ENCODE measurements at places on chromosomes 1 and 21.

DNA sequence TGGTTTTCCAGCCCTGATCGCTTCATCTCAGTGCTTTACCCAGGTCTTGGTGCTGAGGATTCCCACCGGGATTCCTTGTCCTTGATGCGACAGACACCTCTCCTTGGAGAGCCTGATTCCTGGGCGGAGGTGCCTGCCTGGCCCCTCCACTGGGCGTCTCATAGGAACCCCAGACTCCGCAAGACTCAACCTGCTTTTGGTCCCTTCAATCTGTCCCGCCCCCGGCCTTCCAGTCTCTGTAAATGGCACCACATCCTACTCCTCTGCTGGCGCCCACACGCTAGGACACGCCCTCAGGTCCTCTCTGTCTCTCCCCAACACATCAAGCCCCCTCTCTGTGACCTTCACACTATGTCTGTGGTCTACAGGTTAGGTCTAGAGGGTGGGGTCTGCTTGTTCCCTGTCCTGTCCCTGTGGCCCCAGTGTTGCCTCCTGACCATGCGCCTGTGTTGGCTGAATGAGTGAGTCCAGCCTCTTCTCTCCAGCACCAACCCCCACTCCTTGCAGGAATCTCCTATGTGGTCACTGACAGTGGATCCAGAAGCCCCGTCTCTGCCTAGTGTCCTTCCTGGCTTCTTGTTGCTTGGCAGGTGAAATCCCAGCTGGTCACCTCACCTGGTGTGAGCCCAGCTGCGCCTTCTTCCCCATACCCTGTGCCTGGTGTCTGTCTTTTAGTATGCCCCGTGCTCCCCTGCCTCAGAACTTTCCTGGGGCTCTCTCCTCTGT is 119.7 kb upstream of the C1orf174 start:
- DNase-seq = no peak

DNA sequence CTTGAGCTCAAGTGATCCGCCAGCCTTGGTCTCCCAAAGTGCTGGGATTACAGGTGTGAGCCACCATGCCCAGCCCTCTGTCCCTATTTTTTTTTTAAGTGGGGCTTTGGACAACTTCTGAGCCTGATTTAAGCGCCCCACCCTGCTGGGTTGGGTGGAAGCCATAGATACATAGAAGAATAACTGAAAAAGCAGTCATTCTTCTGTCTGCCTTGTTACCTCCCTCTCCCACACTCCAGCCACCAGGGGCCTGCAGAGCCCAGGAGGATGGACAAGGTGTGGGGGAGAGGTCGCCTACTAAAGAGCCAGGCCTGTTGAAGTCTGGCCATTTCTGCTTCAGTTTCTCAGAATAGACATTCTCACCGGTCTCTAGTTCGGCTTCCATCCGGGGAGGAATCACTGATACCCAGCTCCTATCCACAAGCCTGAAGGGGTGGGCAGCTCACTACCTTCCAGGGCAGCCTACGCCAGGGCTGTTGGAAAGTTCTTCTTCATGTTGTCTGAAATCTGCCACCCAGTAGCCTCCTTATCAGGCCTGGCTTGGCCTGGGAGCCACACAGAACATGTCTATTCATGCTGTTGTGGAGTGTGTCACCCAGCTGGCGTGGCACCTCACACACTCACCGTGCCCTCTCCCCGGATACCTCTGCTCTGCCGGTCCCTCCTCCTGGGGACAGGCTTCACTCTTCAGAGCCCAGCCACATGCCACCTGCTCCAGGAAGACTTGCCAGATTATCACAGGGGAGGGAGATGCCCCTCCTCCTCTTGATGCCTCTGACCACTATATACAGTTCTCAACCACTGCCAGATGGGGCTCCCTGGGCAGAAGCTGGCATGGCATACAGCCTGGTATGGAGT is 27.7 kb downstream of the KNCN start:
- DNase-seq = no peak

DNA sequence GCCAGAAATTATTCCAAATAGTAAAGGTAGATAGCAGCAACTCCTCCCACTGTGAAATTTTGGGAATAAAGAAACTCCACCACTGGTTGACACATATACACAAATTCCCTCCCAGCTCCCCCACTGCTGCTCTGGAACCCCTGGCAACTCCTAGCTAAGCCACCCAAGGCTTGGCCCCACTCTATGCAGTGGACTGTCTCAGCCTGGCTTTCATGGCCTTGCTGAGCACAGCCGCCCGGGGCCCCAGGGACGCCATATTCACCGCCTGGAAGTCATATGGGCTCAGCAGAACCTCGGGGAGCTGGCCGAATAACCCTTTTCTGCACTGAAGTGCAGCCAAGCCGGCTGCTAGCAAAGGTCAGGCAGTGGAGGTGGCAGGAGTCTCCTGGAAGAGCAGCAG is 15.4 kb upstream of the RBM34 start:
- no peak for DNase-seq

GRCh38 chr1:209157546-209158249 is 425.8 kb upstream of the CAMK1G start:
- DNase-seq = no peak

- no peak for DNase-seq
Observed at GRCh38 chr1:181174861-181175260, 86.4 kb downstream of the IER5 start.

DNA sequence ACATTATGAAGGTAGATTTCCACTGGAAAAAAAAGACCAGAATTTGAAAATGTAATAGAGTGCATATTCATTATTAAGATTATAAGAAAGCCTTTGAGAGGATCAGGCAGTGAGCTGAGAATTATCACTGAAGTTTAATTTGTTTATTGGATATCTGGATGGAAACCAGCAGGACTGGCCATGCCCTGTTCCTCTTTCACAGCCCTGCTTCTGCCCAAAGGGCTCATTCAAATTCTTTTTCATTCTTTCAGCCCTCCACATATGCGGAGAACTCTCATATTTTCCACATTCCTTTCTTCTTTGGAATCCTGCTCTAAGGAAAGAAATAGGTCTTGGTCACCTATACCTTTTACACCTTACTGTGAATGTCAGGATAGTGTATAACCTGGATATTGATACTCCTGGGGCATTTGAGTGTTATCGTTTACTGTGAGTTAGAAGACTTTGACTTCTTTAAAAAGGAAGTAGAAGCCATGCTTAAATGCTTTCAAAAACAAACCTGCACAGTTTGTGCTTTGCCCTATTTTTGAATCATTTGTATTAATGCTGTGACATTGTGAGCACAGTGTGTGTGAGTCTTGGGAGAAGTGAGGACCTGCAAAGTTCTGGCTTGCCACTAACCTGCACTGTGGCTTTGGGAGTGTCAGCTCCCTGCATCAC is 35.5 kb downstream of the ST6GALNAC3 start:
- DNase-seq = no peak

GRCh38 chr1:91870322-91870721 is 15.6 kb downstream of the TGFBR3 start:
- no peak for DNase-seq

DNA sequence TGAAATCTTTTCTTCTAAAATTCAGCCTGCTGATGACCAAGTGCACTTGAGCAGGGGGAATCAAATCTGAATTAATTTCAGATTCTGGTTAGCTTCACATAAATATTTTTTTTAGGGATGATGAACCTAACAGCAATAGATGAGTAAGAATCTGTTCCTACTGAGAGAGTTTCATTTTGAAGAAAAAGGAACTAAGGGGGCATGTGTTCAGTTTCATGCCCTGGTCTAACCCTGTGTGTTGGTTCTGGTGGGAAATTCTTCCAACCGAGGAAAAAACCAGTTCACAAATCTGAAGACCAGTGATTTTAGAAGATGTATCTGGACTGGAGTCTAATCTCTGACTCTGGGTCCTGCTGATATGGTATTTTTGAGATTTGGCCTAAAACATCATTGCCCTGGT is 13.7 kb downstream of the SELL start:
- no peak for DNase-seq

- no peak for DNase-seq
Observed at GRCh38 chr1:61173118-61173517, 90.8 kb downstream of the NFIA start.

DNA sequence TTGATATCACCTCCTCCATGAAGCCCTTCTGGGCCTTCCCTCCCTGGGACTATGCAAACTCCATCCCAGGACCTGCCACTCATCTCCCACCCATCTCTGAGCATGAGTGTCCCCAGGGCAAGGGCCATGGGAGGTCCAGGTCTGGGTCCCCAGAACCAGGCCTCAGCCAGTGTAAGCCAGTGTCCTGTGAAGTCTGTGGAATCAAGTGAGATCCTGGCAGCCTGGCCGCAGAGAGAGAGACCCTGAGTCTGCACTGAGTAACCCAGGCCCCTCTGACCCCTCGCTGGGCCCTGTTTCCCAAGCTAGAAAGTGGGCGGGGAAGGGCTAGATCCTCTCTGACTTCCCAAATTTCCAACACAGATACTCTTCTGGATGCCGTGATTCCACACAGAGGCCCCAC is 132.7 kb downstream of the DMRTB1 start:
- no peak for DNase-seq

DNA sequence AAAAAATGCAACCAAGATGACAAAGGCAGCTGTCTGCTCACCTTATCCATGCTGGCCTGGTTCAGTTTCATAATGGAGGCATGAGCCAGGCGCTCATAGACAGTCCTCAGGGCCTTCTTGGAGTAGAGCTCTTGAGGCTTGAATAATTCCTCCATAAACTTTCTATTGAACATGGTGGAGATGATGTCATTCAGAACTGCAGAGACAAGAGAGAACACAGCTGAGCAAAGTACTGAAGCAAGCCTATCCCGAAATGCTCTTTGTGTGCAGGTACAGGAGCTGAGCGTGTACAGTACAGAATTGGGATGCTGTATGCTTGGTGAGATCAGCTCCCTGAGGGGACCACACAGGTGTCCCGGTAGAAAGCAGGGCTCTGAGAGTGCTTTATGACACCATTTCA is 11.5 kb downstream of the OSCP1 start:
- DNase-seq = no peak

GRCh38 chr1:1048765-1049164 is 25.3 kb downstream of the RNF223 start:
- DNase-seq = no peak

- DNase-seq = no peak
Observed at GRCh38 chr1:1839311-1839965, 51.4 kb downstream of the GNB1 start.

- no peak for DNase-seq
Observed at GRCh38 chr21:45080639-45081414, 6.4 kb downstream of the ADARB1 start.

- DNase-seq = no peak
Observed at GRCh38 chr1:215584389-215584788, 17.3 kb downstream of the KCTD3 start.

GRCh38 chr1:212825798-212826452 is 21.5 kb downstream of the SPATA45 start:
- no peak for DNase-seq

GRCh38 chr1:158830074-158830677 is 975 bp upstream of the MNDA start:
- DNase-seq = no peak

DNA sequence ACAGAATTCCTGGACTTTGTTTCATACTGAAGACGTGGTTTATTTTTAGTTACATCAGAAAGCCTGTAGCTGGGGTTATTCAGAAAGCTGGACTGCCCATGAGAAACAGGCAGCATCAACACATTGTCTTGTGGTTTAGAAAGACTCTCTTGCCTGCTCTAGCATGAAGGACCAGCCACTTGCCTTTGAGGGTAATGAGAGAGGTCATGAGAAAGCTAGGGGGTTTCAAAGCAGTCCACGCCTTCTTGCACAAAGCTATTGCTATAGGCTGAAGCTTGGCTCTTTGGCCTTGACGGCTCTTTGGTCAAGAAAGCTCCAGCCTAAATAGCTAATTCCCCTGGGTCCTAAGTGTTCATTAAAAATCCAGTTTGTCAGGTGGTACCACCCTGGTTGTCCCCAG is 208.1 kb downstream of the PRDM2 start:
- no peak for DNase-seq

DNA sequence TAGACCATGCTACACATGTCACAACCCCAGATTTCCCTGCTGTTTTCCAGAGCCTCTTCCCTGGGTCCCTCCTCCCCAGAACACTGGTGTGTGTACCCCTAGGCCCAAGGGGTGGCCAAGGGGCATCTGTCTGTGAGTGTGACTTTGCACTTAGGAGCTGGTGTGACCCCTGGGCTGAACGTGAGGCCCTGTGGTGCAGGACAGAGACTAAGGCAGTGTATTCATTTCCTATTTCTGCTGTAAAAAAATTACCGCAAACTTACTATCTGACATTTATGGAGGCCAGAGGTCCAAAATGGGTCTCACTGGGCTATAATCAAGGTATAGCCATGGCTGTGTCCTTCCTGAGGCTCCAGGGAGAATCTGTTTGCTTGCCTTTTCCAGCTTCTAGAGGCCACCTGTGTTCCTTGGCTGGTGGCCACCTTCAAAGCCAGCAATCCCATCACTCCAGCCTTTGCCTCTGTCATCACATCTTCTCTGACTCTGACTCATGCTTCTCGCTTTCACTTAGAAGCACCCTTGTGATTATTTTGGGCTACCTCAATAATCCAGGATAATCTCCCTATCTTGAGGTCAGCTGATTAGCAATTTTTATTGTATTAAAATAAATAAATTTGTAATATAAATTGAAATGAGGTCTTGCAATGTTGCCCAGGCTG is 24.0 kb upstream of the ELOA start:
- no peak for DNase-seq

GRCh38 chr1:57770772-57771171 is 346.9 kb upstream of the DAB1 start:
- no peak for DNase-seq

GRCh38 chr1:67342076-67342890 is 34.6 kb downstream of the IL12RB2 start:
- DNase-seq = no peak

- no peak for DNase-seq
Observed at GRCh38 chr1:194658090-194658439, 1471.7 kb upstream of the B3GALT2 start.

GRCh38 chr21:38531591-38531990 is 33.3 kb upstream of the ERG start:
- DNase-seq = no peak

DNA sequence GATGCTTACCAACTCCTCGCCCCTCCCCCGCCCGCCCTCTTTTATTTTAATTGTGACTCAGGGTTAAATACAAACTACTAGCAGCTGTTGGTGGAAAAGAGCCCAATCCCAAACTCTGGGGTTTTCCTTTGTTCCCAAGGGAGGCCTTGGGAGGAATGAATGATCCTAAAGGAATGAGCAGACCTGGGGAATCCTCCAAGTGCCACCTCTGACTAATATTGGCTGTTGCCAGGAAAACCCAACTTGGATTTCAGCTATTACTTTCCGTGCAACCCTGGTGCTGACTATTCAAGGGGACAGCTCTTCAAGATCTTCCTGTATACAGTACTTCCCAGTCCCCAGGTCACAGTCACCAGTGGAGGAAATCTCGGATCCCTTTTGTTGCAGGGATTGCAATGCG is 1.3 kb upstream of the S100A10 start:
- DNase-seq = no peak

GRCh38 chr1:48671578-48671977 is 105.1 kb downstream of the BEND5 start:
- DNase-seq = no peak

All from stimulated activated CD4-positive, alpha-beta T cell treated with anti-CD3 and anti-CD28 coated beads, Interleukin-1b, Interleukin-23, amount 100 ng/mL, for 4 hours (primary cell).